ENCODE measurements at places on chromosomes 6 and 20. TPM values are rescaled to one million over a fixed set of nuclear protein-coding genes. Genes with fewer than 3 reads are reported as not detected.

Gene TDRD6
- 0.36 TPM for total RNA-seq

Gene TAAR6
- total RNA-seq: not detected

Gene SIRPA
- 25.5 TPM for total RNA-seq

Gene MAS1
- total RNA-seq: not detected

Gene TFAP2D
- not detected for total RNA-seq

Gene DDRGK1
- total RNA-seq: 30.0 TPM

Gene CRIP3
- 42.3 TPM for total RNA-seq

- no peak for DNase-seq
Observed at GRCh38 chr6:7269816-7270215, 43.2 kb downstream of the SSR1 start.

DNA sequence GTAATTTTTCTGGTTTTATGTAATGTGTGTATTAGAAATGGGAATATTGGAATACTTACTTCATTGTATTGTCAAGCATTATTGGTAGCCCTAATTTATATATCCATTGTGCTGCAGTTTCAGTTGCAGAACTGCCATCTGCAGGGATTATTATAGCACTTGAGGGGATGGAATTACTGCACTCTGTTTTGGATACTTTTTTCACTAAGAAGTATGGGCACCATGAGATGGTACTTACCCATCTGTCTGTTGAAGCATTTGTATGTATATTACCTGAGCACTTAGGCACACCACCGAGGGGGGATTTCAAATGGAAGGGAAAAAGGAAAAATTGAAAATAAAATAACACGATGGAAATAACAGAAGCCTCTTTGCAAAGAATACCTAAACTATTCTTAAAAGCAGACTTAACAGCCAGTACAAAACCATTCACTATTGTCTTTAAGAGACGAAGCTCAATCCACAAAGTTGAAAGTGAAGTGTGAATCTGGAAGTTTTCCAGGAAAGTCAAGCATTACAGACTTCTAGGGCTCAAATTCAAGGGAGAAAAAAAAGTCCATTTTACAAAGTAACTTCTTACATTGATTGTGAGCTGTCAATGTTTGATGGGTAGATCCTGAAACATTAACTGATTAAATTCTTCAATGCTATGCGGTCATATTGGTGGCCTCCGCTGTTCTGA lies 318.7 kb downstream of the SOX4 start:
- DNase-seq: no peak

- DNase-seq: no peak
Observed at GRCh38 chr20:9458138-9458796, 56.1 kb upstream of the LAMP5 start.

- DNase-seq: no peak
Observed at GRCh38 chr20:53381568-53382262, 211.9 kb downstream of the ZNF217 start.

- no peak for DNase-seq
Observed at GRCh38 chr6:80519811-80520594, 413.5 kb downstream of the BCKDHB start.

GRCh38 chr6:36650848-36651478 lies 27.6 kb upstream of the CDKN1A start:
- no peak for DNase-seq

DNA sequence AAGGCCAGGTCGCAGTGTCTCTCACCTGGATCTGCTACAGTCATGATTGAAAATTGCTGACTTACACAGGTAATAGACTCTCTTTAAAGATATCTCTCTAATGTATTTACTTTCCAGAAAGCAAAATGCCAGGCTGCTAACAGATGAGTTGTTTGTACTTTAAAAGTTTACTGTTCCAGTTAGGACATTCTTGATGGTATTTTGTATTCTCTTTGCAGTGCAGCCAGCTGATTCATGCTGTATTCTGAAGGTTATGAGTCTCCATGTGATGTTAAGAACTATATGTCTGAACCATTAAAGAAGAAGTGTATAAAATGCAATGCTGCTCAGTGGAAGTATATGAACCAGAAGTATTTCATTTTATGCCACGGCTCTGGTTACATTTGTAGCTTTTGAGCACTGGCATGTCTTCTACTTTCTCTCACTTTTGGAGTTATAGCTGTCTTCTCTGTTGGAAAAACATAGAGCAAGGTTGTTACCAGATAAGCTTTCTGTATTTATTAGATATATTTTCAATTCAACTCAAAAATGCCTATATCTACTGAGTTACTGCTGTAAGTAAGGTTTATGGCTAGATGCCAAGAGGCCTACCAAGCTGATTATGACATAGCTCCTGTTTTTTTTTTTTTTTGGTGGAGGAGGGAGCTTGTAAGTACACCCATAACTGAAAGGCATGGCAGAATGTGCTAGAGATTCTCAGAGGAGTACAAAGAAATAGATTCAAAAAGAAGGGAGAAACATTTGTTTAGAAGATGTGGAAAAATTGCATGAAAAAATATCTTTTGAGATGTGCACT lies 130.5 kb upstream of the MAN1A1 start:
- no peak for DNase-seq

- DNase-seq: no peak
Observed at GRCh38 chr6:127162836-127163235, 44.4 kb downstream of the RSPO3 start.

DNA sequence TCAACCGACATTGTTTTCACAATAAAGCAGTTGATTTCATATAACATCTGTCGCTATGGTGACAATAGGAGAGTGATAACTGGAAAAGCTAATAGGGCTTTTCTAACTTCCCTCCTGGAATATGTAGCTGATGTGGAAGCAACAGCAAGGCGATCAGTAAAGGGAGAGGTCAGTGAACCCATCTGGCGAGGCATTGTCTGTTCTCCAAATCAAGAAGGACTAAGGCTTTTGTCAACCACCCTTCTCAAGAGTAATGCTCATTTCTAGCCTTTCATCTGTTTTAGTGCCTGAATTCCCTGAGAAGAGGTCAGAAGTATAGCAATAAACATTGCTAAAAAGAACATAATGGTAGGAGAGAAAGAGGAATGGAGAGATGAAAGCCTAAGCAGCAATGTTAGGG lies 201.3 kb downstream of the AKAP7 start:
- DNase-seq: no peak

GRCh38 chr6:53199156-53199555 lies 50.5 kb upstream of the GCM1 start:
- no peak for DNase-seq

DNA sequence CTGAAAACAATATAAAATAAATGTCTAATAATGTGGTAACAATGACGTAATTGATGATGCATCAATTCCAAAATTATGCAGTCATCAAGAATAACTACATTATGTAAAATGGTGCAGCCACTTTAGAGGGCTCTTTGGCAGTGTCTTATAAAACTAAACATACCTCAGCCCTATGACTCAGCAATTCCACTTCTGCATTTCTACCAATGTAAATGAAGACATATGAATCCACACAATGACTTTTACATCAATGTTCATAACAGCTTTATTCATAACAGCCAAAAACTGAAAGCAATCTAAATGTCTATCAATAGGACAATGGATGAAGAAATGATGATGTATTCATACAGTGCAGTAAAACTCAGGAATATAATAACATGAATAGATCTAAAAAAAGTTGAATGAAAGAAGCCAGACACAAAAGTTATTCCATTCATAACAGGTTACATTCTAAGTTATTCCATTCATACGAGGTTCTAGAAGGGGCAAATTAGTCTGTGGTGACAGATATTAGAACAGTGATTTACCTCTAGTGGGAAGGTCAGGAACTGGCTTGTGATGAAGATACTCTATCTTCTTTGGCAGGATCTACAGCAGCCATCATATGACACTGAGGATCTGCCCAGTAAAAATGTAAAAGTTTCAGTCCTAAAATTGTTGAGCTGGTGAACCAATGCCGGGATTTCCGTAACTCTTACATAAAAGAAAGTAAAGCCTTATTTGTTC lies 396.1 kb downstream of the PLCB1 start:
- DNase-seq: no peak

DNA sequence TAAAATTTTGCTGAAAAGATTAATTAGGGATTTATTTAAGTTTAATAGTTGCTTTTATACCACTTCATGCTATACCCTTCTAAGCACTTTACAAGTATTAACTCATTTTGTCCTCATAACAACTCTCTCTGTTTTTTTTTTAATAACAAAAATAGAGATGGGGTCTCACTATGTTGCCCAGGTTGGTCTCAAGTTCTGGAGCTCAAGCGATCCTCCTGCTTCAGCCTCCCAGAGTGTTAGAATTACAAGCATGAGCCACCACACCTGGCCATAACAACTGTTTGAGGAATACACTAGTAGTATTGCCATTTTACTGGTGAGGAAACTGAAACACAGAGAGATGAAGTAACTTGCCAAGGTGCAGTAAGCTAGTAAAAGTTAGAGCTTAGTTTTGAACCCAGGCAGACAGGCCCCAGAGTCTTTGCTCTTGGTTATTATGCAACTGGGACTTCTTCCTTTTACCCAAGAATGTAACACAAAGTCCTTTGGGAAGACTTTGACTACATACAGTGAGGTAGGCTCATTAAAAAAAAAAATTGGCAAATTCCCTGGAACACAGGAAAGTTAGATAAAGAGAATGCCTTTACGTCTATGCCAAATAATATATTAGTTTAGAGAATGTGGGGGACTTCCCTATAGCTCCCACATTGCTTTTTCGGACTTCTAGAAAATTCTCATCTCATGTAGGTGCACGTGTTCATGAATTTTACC lies 11.4 kb downstream of the ANKS1A start:
- no peak for DNase-seq

DNA sequence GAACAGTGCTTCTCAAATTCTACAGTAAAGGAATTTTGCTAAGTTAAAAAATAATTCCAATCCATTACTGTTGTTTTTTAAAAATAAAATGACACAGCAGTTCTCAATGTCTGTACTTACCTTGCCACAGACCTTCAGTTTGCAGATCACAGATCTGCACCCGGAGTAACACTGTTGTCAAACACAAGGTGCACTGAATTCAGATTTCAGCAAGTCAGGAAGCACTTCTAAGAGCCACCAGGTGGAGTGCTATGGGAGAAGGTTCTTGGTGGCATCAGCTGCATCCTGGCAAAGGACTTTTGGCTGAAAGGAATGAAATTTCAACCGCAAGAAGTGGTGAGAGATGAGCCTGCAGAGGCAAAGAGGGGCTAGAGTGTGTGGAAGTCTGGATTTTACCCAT lies 17.4 kb downstream of the RSPH4A start:
- DNase-seq: no peak

GRCh38 chr6:157823528-157824370 lies 703 bp downstream of the SNX9 start:
- peak; percentile 24 for DNase-seq

DNA sequence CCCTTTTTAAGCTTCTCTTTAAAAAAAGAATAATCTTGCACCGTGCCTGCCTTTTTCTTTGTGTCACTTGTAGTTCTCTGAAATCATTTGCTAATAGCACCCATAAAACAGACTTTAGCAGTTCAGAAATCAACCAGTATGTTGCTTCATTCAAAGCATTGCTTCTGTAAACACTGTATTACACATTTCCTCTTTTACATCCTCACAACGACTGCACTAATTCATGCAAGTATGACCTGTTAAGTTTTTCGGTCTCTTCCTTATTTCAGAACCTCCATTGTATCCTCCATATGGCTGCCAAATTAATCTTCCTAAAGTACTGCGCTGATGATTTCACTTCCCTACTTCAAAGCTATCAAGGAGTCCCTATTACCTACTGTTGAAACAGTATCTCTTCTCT lies 142.9 kb upstream of the RNF217 start:
- no peak for DNase-seq

DNA sequence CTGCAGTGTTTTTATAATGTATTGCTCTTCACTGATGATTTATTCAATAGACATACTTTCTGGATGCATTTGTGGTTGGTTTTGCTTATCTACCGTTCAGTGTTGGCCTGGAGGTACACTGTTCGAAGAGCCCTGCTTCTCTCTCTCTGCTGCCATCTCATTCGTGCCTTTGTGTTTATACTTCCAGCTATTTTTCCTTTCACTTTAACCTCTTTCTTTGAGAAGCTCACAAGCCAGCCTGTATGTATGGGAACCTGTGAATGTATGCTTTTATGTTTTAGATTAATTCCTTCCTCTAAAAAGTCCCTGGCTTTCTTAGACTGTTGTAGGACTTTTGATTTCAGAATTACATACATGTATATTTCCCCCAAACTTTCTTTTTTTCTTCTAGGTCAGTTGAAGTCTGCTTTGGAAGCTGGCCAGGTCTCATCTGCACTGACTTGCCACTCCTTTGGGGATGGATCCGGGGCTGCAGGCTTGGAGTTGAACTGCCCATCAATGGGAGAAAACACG lies 83.0 kb downstream of the SCAND1 start:
- peak; percentile 21 for DNase-seq

DNA sequence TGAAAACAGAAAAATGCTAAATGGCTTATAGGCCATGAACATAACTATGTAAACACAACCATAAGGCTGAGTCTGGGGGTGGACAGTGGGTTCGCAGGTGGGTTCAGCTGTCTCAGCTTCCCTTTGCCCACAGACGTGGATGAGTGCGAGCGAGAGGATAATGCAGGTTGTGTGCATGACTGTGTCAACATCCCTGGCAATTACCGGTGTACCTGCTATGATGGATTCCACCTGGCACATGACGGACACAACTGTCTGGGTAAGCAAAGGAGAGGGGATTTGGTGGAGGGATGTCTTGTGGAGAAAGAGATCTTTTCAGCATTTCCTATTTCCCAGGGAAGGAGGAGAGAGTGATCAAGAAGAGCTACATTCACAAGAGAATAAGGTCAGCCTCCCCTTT lies 14.7 kb downstream of the SCUBE3 start:
- no peak for DNase-seq

DNA sequence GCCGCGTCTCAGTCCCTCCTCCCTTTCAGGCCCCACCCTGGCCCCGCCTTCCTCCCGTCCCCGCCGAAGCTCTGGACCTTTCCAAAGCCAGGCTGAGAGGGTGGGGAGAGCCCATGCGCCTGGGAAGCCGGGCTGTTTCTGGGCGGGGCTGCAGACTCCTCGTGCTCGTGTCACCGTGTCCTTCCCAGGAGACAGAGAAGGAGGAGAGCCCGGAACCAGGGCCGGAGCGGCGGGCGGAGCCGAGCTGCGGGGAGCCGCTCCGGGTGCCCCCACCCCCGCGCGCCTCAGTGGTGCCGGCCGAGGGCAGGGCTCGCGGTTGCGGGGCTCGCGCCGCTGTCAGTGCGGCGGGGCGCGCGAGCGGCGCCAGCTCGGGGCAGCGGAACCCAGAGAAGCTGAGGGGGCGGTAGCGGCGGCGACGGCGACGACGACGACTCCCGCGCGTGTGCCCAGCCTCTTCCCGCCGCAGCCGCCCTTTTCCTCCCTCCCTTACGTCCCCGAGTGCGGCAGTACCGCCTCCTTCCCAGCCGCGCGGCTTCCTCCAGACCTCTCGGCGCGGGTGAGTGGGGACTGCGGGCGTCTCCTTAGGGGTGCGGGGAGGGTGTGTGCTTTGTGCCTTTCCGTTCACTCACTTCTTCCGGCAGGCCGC lies at the start of gene RALY:
RALY (plus strand) TSS at position 336 of the 646 bp plus-strand sequence. CDS start 78,164 bp downstream, outside the sequence.
- peak; percentile 98 for DNase-seq
